ENCODE measurements at places on chromosomes 1 and 21.

DNA sequence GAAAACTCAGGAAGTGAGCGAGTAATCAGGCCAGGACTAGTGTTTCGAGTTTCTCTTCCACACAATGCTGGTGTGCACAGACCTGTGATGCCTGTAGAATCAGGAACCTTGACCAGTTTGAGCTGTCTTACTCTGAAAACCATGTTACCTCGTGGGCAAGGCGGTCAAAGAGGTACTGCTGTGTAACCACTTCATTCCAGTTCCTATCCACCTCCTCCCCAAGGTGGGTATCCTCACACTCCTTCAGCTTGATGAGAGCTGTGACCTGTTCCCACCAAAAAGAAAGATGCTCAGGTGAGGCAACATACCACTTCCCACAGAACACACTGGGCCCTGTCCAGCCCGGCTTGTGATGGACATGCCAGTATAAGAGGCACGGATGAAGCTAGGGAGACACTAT lies 88.1 kb downstream of the NRDC start:
- DNase-seq: no peak

DNA sequence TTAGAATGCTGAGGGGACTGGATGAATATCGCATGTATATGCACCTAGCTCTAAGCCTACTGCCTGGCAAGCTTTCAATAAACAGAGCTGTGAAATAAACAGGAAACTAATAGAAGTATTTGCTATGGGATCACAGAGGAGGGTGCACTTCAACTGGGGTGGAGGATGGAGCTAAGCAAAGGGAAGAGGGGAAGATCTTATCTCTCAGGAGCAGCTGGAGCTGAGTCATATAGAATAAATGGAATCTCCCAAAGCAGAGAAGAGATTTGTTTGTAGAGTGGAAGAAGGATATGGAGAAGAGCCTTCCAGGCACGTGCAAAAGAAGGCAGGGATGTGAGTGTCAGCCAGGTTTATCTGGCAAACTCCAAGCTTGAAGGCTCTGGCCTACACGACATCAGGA lies 17.0 kb upstream of the KCNA10 start:
- DNase-seq: no peak

GRCh38 chr1:26824731-26825130 lies 1.8 kb upstream of the ZDHHC18 start:
- DNase-seq: no peak

DNA sequence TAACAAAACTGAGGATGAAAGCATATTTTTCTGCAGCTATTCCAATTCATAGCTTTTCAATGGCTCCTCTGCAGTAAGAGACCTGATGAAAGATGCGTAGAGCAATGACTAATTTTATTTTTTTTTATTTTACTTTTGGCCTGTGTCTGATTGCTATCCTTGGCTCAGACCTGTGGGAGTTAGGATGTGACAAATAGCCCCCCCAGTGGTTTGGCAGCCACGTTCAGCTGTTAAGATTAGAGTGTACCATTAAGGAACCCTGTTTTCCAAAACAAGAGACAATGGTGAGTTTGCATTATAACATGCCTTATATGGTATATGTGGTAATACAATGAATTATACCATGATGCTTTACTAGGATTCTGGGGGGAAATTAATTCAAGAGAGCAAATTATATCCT lies 264.7 kb downstream of the CACNA1E start:
- no peak for DNase-seq

DNA sequence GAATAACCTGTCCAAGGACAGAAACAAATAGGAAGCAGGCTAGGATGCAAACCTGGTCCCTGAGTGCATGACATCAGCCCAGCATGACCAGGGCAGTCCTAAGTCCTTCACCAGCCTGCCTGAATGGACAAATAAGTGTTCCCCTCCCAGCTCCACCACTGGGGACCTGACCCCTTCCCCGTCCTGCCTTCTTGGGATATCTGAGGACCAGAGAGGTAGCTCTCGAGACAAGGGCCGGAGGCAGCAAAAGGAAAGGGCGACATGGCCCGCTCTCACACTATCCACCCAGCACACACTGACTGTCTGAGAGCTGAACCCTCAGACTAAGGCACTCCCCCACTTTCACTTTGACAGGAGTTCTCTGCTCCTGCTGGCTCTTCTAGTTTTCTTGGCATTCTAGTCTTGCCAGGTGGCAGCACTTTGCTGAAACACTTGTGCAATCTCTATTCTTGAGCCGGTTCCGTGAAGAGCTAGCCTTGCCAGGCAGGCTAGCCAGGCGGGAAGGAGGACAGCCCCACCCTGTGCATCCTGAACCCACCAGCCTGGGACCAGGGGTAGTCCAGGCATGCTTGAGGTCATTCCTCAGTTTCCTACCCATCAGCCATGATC lies 251.1 kb upstream of the RAB4A start:
- no peak for DNase-seq

GRCh38 chr1:215476541-215476940 lies 90.6 kb upstream of the KCTD3 start:
- DNase-seq: no peak

GRCh38 chr1:223827193-223827663 lies 18.5 kb downstream of the TP53BP2 start:
- DNase-seq: no peak

GRCh38 chr1:5447503-5447960 lies 544.7 kb downstream of the NPHP4 start:
- DNase-seq: peak; percentile 71

- DNase-seq: no peak
Measured at GRCh38 chr1:95287081-95287480, 53.1 kb downstream of the RWDD3 start.

DNA sequence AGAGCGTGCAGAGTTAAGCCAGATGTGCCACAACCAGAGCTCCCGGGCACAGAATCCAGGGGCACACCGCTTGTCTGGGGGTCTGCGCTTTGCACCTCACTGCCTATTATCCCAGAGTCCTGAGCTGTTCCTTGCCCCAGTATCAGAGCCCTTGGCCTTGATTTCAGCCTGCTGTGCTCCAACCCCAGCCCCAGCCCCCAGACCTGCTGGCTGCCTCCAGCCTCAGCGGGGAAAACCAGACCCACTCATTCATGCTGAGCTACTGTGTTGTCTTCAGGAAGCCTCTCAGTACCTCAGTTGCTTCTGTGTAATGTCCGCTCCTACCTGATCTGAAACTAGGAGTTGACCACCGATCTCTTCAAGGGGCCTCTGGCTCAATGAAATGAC lies 1.1 kb downstream of the IKBKE start:
- DNase-seq: no peak

DNA sequence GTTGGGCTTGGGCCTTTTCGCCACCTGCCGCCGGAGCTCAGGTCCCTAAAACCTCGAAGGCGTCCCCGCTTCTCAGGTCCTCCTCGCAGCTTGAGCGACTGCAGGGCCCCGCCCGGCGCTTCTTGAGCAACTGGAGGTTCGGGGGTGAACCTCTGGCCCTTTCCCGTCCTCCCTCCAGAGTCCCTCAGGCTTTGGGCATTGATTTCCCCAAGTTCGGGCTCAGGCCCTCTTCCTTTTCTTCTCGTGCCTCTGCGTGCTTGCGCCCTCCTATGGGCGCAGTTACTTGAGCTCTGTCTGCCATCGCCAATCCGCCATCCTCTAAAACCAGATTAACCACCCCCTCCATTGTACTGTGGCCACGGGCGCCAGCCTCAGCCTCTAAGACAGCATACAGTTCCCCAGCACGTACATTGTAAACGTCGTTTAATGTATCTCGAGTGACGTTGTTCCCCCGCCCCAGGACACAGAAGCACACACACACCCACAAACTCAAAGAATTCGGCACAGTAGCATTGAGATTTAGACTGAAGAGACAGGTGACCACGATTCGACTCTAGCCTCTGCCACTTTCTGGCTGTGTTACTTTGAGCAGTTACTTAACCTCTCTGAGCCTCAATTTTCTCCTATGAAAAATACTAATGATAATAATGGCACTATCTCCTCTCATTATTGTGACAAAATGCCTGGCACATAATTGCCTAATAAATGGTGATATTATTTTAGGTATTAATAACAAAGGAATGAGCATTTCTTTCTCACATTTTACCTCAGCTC lies 22.6 kb downstream of the BTG2 start:
- peak; percentile 79 for DNase-seq

DNA sequence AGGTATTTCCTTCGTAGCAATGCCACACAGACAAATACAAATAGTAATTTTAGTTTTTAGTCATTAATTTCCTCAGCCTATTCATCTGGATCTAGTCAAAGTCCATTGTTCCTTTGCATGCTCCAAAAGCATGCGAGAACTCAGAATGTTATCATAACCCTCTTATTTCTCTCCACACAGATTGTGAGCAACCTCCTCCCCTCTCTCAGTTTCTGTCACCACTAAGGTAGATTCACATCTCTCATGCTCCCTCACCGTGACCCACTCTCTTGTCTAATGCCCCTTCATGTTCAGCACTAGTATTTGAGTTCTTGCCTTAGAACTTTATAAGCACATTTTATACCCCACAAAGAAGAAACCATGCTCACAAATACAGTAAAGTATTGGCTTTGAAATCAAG lies 582.4 kb downstream of the PLA2G4A start:
- DNase-seq: no peak

GRCh38 chr1:147673406-147673805 lies 3.1 kb upstream of the ACP6 start:
- no peak for DNase-seq

DNA sequence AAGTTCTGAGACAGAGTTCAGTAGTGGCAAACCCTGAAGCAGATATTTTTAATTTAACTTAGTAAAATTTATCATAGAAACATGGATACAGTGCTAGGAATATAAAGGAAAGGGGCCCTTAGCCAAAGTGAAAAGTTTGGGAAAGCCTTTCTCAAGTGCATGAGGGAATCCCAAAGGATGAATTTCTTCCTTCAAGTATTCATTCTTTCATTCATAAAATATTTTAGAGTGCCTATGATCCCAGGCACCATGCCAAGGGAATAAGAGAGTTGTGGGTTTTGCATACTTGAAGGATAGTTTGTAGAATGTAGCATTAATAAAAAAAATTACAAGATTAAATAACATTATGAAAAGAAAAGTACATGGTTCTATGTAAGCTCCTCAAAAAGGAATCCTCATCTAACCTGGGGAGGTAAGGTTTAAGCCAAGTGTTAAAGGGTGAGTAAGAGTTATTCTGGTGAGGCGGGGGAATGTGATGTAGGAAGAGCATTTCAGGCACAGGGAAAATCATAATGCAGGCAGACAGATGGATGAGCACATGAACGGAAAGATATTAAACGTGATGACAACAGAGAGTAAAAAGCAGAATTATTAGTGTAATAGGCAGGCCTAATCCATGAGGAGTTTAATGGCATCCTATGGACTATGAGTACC lies 40.4 kb upstream of the NTNG1 start:
- DNase-seq: no peak

GRCh38 chr1:162680419-162681121 lies 48.3 kb downstream of the DDR2 start:
- no peak for DNase-seq

DNA sequence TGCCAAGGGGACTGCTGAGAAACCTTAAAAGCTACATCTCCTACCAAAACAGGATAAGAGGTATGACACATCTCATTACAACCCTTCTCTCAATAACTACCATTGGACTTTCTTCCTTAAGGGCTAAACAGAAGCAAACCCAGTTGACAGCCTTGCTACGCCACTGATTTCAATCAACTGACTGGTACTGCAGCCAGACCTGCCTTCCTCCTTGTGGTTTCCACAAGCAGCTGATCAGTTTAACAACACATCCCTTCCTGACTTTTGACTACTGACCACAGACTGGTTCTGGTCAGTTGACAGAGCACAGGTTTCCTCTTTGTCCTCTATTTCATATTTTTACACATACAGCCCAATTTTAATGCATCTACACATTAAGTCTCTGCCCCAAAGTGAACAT lies 108.8 kb downstream of the ADAMTS1 start:
- no peak for DNase-seq

GRCh38 chr1:1732381-1732780 lies 8.2 kb upstream of the CDK11A start:
- no peak for DNase-seq

GRCh38 chr1:79105500-79105899 lies 99.0 kb upstream of the ADGRL4 start:
- DNase-seq: no peak

DNA sequence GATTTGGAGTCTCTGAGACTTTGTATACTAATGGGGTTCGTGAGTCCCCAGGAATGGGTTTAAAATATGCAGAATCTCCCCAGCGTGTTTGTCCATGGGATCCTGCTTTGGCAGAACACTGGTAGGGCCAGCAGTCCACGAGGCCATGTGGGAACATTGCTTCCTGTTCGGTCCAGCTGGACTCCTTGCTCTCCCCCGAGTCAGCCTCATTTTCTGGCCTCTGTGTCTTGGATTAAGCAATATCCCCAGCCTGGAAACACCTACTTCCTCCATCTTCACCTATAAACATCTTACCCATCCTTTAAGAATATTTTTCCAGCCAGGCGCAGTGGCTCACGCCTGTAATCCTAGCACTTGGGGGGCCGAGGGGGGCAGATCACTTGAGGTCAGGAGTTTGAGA lies 142.4 kb downstream of the NAV1 start:
- no peak for DNase-seq

DNA sequence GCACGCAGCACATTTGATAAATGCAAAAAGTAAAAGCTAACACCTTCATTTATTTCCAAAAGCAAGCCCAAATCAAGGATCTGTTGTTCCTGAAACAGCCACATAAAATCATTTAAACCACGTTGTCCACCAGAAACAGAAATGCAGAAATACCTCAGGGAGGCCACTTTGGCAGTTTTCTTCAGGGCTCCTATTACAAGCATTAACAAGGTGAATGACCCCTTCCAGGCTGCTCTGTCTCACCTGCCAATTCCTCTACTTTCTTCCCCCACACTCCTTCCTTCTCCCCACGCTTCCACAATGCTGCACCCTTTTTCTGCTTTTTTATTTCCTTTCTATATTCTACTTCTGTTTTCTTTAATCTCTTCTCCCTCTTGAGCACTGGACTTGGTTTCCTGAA lies 55.0 kb upstream of the PTGFRN start:
- DNase-seq: no peak
